Trophoblast cell (in vitro differentiated cells and primary cell): ENCODE measurements at places on chromosomes 12 and 14.

DNA sequence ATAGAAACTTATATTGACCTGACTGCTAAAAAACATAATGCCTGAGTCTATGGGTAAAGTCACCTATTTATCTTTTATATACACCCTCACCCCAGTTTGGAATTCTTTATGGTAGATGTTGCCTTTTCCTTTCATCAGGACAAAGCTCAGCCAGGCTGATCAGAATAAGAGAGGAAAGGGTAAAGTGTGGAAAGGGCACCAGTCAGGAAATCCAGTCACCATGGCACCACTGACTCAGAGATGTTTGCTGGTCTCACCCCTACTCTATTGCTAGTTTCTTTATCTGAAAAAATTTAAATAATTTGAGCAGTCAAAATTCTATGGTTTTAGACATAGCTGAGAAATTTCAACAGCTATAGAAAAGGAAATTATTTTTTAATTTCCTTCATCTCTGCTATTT lies 49.2 kb upstream of the SSTR1 start:
- DNase-seq = no peak

DNA sequence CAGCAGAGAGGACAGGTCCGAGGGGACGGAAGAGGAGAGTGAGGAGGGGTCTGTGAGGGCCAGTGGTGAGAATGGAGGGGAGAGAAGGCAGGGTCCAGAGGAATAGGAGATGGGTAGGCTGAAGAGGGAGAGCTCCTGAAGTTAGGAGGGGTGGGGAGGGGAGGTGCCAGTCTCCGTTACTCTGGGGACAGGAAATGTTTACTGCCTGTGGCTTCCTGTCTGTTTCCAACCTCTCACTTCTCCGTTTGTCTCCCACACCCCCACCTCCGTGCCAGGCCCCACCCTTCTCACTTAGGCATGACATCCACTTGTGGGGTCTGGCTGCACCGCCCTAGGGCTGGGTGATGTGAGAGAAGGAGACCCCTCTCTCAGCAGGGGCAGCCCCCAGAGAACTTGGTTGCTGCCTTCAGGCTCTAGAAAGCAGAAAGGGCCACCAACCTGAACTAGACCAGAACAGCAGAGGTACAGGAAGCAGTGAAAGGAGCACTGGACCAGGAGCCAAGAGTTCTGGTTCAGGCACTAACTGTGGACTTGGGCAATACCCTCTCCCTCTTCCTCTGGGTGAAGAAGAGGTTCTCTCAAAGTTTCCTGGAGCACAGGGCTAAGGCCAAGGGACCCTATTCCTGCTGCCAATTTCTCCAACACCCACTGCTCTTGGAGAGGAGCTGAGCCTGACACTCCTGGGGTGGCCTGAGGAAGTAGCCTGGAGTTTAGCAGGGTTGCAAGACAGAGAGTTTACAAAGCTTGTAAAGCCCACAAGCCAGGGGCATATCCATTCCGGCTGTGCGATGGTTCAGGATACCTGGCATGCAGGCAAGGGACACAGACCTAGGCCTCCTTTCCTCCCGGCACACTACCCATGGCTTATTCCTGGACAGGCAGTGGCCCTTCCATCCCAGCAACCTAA lies 5.5 kb downstream of the ITGA5 start:
- DNase-seq = no peak

DNA sequence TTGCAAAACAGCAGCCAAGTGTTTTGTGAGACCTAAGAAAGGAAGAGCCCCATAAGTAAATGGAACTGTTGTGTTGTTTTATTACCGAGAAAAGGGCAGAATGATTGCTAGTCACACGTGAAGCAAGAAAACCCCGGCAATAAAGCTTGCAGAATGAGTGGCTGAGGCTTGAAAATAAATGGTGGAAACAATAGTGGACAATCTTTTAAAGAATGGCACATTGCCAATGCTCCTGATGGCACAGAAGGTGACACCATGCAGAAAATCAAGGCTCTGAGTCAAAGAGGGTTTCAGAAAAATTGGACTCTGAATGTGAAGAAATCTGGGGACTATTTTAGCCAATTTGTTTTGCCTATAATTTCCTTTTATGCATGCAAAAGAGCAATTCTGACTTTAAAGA lies 4.0 kb upstream of the AQP2 start:
- no peak for DNase-seq

- DNase-seq = no peak
Observed at GRCh38 chr12:102481705-102482425, 1.5 kb upstream of the IGF1 start.
